WTC11 (cell line): ENCODE measurements at places on chromosomes 1 and 21.

DNA sequence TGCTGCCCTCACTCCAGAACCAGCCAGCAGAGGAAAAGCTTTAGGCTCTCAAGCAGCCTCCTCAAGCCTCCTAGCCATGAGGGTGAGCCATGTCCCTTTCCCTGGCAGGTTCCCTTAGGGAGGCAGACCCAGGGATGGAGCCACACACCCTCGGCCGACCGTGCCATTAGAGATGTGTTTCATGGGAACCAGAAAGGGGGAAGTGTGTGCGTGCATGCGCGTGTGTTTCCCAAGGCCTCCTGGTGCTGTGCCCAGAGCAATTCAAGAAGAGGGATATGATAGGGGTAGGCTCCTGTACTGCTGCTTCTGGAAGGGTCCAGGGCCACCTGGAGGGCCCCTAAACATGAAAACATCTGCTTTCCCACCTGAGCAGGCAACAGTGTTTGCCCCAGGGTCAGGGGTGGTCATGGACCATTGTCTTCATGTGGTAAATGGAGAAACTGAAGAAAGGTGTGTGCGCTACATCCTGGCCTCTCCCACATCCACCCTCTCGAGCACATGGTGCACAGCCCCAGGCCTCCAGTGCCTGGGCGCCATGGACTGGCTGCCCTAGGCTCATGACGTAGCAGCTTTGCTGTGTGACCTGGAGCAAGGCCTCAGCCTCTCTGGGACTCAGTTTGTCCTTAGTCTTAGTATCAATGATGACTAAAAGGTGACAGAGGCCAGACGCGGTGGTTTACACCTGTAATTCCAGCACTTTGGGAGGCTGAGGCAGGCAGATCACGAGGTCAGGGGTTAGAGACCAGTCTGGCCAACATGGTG lies 48.1 kb downstream of the SYF2 start:
- no peak for DNase-seq

GRCh38 chr1:25082216-25082899 lies 149.9 kb downstream of the SYF2 start:
- DNase-seq, result no peak

DNA sequence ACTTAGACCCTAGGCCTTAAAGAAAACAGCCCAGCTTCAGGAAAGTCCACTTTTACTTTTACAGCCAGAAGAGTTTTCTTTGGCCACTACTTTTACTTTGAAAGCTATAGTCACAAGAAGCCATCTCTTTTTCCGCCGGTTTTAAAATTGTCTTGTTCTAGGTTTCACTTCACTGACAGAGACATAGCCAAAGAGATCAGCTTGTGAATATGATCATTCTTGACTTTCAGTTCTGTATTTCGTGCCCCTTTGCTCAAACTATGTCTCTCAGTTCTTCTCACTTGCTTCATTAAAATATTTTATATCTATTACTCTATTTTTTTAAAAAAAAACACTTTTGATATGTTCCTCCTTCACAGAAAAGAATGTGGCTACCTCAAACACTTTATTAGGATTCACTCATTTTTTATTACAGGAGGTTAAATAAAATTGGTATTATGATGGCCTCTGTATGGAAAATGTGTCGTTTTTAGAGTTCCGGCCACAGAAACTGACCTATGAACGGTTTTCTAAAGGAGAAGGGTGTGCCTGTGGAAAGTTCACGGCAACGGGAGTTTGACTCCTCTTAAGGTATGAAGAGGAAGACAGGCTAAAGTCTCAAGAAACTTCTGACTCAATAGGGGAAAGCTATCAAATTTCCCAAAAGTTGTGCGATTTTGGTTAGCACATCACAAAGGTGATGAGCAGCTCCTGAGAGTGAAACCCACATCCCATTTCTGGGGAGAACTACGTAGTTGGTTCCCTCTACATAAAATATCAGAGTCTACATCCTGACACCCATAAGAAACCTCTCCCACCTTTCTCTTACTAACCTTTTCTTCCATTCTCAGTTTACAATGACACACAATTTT lies 1.2 kb downstream of the MCOLN2 start:
- no peak for DNase-seq

- DNase-seq, result no peak
Observed at GRCh38 chr1:11671544-11672286, 7.7 kb downstream of the FBXO6 start.

- peak; percentile 59 for DNase-seq
Observed at GRCh38 chr1:226736908-226737818, 1.9 kb downstream of the ITPKB start.

DNA sequence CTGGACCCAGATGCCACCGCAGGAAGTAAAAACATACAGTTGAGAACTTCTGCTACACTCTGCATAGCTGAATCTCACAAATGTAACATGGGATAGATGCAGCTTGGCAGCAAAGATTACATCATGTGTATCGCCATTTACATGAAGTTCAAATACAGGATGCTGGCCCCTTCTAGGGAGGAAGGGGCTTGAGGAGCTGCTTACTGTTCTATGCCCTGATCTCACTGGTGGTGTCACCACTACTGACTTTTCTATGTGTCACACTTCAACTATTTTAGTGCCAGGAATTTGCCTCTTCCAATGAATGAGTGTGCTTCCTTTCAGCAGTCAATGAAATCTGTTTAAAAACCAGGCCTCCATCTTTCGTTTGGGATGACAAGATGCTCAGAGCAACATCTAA lies 31.1 kb downstream of the MRAP start:
- DNase-seq, result no peak

DNA sequence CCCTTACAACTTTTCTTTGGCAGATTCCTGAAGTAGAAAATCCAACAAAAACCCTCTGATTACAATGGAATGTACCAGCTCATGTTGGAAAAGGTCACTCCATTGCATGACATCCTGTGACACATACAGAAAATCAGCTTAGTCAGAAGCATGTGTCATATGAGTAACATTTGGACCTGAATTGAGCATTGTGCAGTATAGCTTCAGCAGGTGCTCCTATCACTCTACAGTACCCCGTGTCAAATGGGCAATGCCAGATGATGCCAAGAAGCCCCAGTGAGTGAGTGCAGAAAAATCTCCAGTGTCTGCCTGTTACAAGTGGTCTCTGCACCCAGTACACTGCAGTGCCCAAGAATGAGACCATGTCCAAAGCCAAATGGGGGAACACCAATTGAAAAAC lies 129.7 kb upstream of the RUNX1 start:
- DNase-seq, result no peak

DNA sequence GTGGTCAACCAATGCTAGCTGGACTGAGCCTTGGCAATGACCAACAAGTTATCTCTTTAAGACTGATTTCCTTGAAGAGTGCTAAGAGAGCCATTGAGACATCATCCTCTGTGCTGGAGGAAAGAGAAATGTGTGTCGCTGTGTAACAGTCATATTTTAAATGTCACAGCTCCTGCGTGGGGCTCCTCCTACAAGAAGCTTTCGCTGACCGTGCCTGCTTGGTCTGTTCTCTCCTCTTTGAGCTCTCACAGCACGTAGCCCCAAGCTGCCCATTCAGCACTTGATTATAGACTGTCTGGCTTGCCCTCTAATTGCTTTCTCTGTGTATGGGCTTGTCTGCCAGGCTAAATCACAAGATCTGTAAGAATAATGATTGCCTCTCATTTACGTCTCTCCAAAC lies 221.3 kb downstream of the FOXD2 start:
- no peak for DNase-seq

GRCh38 chr1:13960375-13960987 lies 260.5 kb downstream of the PRDM2 start:
- peak; percentile 82 for DNase-seq

- DNase-seq, result peak; percentile 69
Observed at GRCh38 chr1:27402349-27402754, 9.9 kb downstream of the GPR3 start.

DNA sequence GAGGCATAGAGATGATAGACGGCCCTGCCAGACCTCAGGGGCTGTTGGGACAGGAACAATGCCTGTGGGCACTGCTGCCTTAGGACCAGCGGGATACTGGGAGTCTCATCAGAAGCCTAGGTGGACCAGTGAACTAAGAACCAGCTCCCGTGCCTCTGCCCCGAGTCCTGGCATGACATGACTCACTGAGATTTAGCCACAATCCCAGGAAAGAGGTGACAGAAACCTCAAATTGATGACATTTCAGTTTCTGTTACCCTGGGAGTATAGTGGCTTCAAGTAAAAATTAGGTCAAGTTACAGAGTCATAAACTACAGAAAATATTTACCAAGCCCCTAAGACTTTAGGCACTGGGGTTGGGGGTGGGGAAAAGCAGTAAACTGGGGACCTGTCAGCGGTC lies 74.6 kb upstream of the GADD45A start:
- no peak for DNase-seq

DNA sequence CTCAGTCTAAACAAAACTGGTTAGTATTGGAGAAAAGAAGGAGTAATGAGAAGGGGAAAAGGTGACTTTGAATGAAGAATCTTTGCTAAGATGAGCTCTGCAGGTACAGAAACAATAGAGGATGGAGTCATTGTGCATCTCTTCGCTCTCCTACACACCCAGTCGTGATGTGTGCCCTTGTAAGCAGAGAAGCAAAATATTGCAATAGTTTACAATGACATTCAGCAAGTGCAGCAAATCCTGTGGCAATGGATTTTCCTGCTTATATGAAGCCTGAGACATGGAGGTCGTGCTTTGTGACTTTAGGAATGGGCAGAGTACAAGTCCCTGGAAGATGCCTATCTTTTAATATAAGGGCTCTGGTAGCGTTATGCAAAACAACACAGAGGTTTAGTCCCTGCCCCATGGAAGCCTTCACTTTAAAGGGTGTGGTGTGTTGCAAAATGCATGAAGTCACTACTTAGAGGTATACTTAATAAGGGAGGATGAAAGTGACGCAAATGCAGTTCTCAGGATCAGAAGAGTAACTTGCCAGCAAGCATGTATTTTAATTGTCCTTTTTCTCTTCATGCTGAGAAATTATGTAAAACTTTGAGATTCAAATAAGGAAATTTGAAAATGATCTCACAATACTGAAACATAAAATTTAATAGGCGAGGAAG lies 88.0 kb upstream of the IVNS1ABP start:
- DNase-seq, result no peak

DNA sequence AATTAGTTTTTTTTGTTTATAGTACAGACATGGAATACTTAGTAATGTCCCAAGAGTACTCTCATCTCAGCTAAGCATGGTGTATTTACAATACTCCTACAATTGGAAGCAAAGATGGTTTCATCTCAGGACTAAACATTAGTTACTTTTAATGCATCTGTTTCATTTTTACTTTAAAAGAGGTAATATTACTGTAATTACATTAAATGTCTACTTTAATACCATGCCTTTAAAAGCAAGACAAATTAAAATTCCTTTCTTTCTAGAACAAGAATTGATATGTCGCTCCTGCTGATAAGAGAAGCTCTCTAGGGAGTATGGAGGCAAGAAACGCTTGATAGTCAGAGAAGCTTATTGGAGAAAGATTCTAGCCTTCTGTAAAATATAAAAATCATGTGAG lies 284.9 kb upstream of the ADAMTS5 start:
- DNase-seq, result no peak

GRCh38 chr1:44471911-44472453 lies 66.9 kb downstream of the RNF220 start:
- DNase-seq, result no peak

- no peak for DNase-seq
Observed at GRCh38 chr1:17842686-17843085, 87.6 kb downstream of the ACTL8 start.

DNA sequence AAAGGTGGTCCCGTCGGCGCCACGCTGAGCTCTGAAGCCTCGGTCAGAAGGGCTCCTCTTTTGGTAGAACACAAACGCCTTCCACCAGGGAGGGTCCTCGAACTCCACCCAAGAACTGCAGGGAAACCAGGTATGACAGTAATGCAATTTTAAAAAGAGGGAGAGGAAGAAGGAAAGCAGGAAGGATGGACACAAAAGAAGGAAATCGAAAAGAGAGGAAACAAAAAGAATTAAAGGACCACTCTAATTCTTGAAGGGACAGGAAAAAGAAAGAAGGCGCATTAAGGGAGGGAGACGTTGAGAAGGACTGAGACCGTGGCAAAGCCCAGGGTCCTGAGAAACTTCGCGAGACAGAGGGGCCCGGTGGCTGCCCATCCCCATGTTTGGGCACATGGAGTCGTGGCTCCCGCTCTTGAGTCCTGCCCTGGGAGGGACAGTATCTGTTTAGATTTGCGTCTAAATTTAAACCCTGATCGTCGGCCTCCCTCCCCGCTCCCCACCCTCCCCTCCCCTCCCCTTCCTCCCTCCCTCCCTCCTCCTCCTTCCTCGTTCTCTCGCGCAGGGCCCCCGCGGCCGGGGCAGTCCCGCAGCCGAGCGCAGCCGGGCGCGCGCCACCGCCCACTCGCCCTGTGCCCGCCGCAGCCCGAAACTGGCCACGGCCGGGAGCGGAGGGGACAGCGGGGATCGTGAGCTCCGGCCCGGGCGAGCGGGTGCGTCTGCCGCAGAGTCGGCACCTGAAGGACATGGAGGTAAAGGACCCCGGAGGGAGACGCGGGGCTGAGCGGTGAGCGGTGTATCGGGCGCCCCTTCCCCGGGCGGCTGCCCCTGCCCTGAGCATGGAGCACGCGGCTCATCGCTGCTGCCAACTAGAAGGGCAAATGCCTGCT lies at the start of gene RCSD1:
Gene RCSD1 (plus strand): TSS at position 552 of the 887 bp plus-strand sequence. CDS start 192 bp downstream, at position 744.
- peak; percentile 43 for DNase-seq

DNA sequence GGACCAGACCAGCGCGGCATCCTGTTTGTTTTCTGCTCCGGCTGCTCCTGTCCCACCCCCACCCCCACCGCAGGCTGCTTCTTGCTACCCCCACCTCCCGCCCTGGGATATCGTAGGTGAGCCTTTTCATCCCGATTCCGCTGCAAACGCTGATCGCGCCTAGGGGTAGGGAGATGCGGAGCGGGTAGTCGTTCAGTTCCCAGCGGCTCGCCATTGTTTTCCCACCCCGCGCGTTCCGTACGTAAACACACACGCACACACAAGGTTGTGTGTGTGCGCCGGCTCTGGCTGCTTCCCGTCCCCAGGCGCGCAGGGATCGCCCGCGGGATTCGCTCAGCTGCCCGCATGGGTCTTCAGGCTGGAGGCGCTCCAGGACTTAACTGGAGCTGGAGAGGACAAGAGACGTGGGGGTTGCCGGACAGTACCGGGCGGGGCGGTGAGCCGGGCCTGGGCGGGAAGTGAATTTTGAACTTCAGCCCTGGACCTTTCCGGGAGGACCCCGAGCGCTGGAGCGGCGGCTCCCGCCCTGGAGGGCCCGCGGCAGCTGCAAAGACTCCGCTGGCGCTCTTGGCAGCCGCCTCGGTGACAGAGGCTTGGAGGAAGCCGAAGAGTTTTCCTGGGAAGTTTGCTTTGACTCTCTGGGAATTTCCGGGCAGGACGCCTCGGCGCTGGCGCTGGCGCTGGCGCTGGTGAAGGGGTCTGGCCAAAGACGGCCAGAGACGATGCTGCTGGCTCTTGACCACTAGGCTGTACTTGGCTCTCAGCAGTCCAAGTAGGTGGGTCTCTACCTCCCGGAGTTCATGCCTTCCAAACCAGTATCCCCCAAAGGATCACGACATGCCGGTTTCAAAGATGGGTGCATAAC lies 1.6 kb downstream of the SOX13 start:
- no peak for DNase-seq

- DNase-seq, result no peak
Observed at GRCh38 chr21:45853703-45854342, 127.7 kb upstream of the COL6A1 start.
